ENCODE measurements at places on chromosomes 2 and 18. TPM values are rescaled to one million over a fixed set of nuclear protein-coding genes. Genes with fewer than 3 reads are reported as not detected.

The SERPINB8 gene
- total RNA-seq, result 7.4 TPM

The GAREM2 gene
- 0.45 TPM for total RNA-seq

The KANSL3 gene
- total RNA-seq, result 20.2 TPM

The MRO gene
- 0.30 TPM for total RNA-seq

The DHRS9 gene
- not detected for total RNA-seq

The NOSTRIN gene
- not detected for total RNA-seq

The RNF152 gene
- total RNA-seq, result 1.9 TPM

The MERTK gene
- 0.74 TPM for total RNA-seq

The TMEFF2 gene
- total RNA-seq, result 19.3 TPM

The HOXD3 gene
- total RNA-seq, result not detected

The CAPN14 gene
- under 0.01 TPM for total RNA-seq

The LIPG gene
- 13.7 TPM for total RNA-seq

The CPLX4 gene
- not detected for total RNA-seq
